RPMI7951 (cell line): ENCODE measurements at places on chromosomes 13 and 19. TPM values are rescaled to one million over a fixed set of nuclear protein-coding genes. Genes with fewer than 3 reads are reported as not detected.

Gene JAK3
- 0.59 and 1.3 TPM in 2 replicates for total RNA-seq

Gene DCAF15
- 21.1 and 23.5 TPM in 2 replicates for total RNA-seq

Gene PROZ
- total RNA-seq: not detected in 2 replicates

Gene PTGIR
- 0.60 and 0.78 TPM in 2 replicates for total RNA-seq

Gene ZNF787
- 4.4 and 10.7 TPM in 2 replicates for total RNA-seq

Gene KLF1
- not detected in 2 replicates for total RNA-seq

Gene EFNA2
- not detected in 2 replicates for total RNA-seq

Gene SLC25A41
- total RNA-seq: not detected in 2 replicates

Gene UQCR11
- 124 and 144 TPM in 2 replicates for total RNA-seq

Gene CYP2S1
- total RNA-seq: 4.4 and 10.3 TPM in 2 replicates

Gene AMH
- total RNA-seq: 0.48 TPM in 1 of 2 replicates, not detected in the other

Gene KASH5
- total RNA-seq: not detected in 2 replicates

DNA sequence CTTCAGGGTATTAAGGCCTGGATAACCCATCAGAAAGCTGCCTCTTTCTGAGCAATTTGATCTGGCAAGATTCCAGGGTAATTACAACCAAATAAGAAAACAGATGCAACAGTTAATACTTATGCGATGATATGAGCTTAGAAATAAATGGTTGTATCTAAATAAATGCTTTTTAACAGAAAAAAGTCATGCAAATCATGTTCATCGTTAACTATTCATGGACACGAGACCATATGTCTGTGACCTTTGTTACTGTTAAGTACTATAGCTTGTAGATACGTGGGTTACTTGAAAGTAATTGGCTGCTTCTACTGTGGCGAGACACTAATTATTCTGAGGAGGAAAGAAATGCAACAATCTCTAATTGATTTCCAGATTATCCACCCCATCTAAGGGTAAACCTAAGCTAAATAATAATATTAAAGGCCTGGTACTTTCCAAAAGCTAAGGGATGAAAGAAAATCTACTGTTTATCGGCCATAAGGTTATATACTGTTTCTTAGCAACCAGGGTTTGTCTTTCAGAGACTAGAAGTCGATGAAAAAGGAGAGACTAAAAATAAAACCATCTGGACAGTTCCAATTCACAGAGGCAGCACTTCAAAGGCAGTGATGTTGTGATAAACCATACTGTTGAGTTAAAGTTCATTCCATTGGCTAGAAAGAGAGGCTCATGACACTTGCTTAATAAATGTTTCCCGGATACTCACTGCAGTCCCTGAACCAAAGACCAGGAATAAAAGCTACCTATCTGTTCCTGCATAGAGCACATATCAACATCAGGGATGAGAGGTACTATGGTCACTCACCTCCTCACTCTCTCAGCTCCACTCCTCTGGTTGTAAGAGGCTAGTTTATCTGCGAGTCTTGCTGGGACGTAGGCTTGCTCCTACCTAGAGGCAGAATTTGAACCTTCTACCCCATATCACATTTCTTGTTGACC lies 1.5 kb downstream of the EPSTI1 start:
- DNase-seq: peak; percentile 65

DNA sequence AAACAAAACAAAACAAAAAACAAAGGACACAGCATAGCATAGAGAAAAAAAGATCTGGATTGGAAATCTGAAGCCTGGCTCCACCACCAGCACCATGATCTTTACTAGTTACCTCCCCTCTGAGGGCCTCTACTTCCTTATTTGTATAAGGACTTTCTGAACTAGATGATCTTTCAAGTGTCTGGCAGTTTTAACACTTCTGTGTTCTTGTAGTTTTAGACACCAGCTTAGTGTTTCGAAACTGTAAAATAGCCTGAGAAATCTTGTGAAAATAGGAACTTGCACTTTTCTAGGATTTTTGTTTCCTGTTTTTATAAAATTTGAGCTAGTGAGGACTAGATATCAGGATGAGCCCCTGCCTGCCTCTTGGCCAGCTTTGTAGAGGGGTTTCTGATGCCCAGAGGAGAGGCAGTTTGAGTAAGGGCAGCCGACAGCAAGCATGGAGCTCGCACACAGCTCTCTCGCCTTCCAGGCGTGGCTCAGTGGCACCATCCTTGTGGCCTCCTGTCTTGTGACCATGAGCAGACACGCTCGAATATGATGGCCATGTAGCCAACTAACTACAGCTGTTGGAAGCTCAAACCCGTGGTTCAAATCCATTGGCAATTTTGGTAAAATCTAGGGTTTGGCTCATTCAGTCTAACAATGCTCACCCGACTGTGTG lies 319.0 kb downstream of the KCNRG start:
- no peak for DNase-seq

DNA sequence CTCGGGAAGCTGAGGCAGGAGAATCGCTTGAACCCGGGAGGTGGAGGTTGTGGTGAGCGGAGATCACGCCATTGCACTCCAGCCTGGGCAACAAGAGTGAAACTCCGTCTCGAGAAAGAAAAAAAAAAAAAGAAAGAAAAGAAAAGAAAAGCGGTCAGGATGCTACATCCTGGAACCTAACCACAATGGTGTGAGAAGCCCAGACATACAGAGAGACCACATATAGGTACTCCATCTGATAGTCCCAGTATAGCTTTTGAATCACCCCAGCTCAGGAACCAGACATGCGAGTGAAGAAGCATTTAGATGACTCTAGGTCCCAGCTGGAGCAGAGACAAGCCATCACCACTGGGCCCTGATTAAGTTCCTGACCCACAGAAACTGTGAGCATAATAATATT lies 3.2 kb downstream of the IFNL1 start:
- no peak for DNase-seq

DNA sequence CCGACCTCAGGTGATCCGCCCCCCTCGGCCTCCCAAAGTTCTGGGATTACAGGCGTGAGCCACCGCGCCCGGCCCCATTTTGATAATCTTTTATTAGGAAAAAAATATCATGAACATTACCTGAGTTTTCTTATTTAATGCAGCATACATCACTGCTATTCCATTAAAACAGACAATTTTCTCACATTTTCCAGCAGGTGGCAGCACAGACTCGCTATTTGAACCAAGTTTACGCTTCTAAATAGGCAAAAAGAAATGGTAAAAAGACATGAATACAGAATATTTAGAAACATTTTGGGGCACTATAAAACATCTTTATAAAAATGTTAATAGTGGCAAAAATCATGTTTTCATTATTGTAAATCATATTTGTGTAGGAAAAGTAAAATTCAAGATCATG lies 903.1 kb downstream of the SLITRK6 start:
- DNase-seq: peak; percentile 38

DNA sequence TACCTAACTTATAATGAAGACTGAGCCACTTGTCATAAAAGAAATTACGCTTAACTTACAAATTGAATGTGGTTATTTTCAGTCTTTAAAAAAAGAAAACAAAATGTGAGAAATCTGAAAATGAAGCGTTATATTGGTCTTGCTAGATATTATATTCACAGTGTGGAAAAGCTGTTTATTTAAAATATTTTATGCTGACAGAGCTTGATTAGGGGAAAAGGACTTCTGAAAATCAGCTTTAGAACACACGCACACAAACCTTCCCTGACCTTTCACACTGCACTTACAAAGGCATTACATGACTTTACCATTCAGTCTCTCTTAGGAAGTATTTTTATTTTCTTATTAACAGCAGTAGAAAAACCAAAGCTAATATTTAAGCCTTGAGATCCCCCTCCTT lies 461.5 kb downstream of the DIAPH3 start:
- DNase-seq: no peak

DNA sequence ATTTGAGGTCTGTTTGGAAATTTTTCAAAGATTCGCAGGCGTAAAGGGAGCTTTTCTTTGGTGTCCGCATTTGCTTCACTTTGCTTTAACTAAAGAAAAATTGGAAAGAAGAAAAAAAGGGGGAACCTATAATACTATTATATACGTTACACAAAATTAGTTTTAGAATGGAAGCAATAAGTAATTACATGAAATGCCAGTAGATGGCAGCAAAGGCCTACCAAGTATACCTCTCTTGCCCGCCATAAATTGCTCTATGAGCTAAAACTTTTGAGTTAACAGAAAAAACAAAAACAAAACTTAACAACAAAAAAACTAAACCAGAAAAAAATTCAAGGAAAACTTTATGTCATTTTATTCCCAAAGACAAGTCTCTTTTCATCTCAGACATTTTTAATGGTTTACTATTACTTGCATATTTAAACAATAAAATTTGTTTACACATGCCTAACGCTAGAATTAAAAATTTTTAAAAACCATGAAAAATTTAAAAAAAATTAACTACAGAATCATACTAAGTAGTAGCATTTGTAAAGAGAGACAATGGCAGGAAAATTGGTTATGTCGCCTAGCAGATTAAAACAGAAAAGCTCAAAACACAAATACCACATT lies 271.4 kb downstream of the NALCN start:
- peak; percentile 55 for DNase-seq

DNA sequence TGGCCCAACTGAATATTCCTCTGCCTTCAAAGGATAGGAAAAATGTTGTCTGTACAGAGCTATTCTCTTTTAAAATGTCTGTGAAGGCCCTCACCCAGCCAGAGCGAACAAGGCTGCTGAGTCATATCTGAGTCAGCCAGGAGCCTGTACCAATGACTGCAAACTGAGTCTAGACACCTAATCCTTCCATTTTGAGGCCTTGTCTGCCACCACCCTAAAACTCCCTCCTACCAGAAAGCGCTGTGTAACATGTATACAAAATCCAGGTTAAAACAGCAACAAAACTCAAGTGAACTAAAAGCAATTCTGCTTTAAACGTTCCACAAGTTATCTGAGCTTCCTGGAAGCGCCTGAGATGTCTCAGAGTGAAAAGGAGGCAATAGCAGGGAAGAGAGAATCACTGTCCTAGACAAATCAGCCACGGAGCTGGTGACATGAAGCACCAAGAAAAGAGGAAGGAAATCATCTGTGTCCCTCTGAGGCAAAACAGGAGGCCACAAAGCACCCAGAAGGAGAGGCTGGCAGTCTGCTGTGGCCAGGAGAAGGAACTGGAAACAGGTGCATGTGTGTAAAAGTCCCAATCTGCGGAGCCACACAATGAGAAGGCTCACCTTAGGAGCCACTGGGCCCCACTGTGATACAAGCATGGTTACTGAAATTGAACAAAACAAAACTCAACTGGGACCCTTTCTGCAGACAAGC lies 10.2 kb downstream of the DHRS12 start:
- peak; percentile 79 for DNase-seq

- DNase-seq: peak; percentile 97
Observed at GRCh38 chr19:6273701-6274601, 5.8 kb downstream of the MLLT1 start.

GRCh38 chr19:873561-874041 lies 14.1 kb downstream of the CFD start:
- no peak for DNase-seq

DNA sequence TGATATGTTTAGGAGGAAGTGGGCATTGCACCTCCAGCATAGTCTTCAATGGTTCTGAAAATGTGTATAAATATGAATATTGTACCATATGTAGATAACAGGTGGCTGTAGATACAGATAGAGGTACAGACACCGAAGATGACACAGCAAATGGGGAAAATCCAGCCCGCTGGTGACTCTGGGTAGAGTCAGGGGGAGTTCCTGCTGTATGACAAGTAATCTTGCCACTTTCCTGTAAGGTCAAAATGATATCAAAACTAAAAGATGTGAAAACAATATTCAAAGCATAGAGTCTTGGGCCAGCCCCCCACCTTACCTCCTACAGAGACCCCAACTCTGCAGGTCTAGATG lies 17.8 kb downstream of the C2CD4C start:
- DNase-seq: no peak

DNA sequence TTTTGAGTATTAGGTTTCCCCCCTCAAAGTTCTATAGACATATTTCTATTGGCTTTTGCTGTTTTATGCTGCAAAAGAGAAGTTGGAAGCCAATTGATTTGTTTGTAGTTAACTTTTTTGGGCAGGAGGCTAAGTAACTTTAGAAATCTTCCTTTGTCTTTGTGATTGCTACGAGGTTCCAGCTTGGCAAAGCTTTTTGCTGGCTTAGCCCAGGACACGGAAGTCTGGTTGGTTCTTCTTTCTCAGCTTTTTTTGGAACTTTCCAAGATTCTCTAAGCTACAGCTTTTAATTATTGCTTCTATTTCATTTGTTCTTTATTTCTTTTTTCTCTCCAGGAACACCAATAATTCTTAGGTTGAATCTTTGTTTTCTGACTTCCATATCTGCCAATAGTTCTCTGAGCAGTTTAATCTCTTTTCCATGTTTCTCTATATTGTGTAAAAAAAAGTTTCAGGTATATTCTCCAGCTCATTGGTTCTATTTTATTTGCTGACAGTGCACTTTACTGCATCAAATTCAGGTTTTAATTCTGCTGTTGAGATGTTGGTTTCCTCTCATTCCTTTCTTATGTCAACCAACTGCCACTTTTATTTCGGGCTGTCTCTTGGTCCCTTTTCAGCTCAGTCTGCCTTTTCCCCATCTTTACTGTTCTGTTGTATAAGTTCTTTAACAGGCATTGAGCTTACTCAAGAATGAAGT lies 27.8 kb downstream of the MBNL2 start:
- no peak for DNase-seq

DNA sequence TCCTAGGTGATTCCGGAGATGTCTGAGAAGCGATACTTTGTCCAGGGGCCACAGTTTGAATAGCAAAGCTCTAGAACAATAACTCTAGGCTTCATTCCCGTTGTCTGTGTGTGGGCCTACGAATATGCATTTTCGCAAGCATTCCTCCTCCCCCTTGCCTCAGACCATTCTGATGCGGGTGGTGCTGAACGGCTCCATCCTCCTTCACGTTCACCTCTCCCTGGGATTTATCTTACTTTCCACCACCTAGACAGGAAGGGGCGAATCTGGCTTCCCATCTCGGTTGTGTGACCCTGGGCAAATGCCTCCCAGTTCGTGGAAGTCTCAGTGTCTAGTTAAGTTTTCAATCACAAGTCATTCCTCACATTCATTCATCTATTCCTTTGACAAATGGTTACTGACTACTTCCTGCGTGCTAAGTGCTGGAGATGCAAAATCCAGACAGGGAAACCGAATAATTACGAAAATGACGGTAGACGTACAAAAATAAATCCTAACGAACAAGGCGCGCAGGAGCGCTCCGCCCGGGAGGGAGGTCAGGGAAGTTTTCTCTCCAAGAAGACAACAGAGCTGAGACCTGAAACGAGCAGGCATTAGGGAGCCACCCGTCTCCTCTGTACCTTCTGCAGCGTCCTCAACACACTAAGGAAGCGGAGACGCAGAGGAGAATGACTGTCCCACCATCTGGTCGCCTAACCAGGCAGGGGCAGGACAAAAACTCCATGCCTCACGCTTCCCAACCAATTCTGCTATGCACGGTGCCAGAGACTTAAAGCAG lies 1.3 kb upstream of the CNOT3 start:
- DNase-seq: no peak
